Activated CD4-positive, alpha-beta T cell treated with anti-CD3 and anti-CD28 coated beads, Interleukin-2, amount 50 U/mL, for 16 hours (primary cell): ENCODE measurements at places on chromosomes 16 and 17.
A peak's percentile ranks its signal among the peaks of the same experiment; 100 is the strongest.

DNA sequence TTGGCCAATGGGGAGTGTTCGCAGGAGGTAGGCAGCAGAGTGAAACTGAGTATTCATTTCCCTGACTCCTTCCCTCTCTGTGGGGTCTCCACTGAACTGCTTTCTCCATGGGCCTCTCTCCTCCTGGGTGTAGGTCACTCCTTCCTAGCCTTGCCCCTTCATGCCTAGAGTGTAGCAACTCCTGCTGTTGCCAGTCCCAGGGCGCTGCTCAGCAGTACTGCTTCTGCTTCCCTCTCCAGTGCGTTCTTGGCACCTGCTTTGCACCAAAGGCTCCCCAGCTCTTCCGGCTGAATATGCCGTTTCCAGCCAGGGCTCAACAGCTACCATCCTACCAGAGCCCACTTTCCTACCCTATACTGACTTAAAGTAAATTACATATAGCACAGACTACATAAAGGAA, 92.2 kb downstream of the MAF start:
- no peak for DNase-seq

DNA sequence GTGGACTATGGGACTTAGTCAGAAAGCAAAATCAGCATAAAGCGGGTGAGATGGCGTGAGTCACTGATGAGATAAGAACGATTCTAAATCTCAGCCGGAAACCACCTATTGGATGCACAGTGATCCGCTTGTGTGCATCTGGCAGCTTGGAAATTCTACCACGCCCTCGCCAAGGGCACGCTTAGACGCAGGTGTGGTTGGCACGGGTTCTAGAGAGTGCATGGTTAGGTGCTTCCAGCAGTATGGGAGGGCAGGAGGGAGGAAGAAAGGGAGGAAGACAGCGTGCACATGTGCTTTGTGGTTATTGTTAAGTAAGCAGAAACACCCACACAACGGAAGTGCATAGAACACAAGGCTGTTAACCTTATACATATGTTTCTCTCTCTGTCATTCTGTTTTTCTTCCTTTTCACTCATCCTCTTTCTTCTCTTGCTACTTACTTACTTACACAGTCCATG, 374.0 kb upstream of the ASIC2 start:
- peak; percentile 63 for DNase-seq

DNA sequence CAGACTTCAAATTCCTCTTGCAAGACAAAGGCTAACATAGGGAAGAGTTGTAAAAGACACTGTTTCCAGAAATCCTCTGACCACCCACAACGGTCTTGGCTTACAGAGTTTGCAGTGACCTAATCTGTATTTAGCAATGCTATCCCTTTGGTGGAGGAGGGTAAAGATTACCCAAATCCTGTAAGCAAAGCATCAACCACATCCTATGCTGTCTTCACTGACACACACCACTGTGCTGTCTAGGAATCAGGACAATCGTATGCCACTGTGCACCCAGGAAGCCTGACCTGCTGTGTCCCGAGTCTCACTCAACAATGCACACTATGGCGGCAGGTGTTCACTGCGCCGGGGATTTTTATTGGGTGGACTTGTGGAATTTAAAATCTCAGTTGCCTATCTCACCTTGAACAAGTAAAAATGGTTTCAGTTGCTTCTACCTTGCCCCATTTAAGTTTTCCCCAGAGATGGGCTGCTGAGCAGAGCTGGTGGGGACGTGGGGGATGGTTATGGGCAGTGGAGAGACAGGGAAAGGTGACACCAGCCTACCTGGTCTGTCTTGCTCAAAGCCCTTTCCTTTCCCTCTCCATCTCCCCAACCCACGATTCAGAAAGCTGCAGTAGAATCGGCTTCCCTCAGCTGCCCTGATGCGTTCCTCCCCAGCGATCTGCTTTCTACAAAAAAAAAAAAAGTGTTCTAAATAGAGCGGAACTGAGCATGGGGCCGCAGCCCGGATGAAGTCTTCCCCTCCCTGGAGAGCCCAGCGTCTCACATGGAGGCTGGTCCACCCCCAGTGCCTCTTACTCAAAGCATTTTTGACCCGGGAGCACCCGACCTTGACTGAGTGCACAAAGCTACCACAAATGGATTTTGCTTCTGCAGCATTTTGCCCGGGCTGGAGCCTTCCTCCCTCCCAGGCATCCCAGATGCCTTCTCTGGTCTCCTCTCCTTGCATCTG, 271.5 kb downstream of the SOX9 start:
- no peak for DNase-seq

- no peak for DNase-seq
Measured at GRCh38 chr16:49362230-49362629, 11.4 kb upstream of the C16orf78 start.

GRCh38 chr16:12942861-12943260, 41.5 kb downstream of the SHISA9 start:
- no peak for DNase-seq

GRCh38 chr17:42908872-42909700, 8.5 kb downstream of the G6PC1 start:
- no peak for DNase-seq

DNA sequence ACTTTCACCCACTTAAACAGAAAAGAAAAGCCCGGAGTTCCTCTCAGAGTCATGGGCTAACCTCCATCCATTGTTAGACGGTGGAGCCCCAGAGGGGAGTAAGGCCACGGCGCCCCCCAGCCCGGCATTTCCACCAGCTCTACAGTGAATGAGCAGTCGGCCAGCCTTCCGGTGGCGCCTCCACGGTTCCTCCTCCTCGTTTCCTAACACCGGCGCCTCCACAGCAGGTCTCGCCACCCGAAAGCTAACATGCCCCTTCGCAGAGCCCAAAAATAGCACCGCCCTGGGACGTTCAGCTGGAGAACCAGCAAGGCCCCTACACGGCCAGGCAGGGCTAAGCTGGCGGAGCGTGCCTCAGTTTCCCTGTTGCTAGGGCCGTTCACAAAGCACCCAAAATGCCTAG, 858 bp downstream of the MMD start:
- DNase-seq, result peak; percentile 45

DNA sequence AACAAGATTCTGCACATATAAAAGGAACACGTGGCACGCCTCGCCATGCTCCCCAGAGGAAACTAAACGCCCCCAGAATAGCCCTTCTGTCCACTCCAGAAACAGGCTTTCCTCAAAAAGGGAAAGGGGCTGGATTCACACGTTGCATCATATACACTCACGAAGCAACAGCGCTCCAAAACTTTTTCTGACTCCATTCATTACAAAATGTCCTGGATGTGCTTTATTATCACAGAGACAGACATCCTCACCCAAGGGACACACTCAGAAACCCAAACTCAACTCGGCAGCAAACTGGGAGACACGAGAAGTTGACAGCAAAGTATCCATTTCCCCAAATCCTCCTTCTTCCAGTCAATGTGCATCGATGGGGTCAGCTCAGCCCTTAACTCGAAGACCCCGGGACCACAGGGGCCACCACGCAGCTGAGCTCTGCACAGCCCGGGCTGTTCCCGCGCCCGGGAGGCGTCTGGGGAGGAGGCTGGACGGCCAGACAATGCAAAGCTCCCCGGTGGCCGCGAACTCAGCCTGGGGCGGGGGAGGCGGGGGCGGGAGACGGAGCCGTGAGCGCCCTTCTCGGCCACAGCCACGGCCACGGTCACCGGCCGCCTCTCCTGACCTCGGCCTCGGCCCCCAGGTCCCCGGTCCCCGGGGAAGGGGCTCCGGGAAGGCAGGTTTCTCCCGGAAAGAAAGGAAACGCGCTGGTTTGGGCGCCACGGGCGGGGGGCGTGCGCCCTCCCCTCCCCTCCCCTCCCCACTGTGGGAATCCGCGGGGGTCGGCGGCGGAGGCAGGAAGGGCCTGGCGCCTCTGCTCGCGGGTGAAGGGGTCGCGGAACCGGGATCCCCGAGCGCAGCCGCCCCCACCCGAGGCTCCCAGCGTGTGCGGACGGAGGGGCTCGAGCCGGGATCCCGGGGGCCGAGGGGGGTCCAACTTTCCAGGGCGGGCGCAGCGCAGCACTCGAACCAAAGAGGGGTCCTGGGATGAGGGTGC, 1.2 kb downstream of the NXN start:
- DNase-seq, result no peak

DNA sequence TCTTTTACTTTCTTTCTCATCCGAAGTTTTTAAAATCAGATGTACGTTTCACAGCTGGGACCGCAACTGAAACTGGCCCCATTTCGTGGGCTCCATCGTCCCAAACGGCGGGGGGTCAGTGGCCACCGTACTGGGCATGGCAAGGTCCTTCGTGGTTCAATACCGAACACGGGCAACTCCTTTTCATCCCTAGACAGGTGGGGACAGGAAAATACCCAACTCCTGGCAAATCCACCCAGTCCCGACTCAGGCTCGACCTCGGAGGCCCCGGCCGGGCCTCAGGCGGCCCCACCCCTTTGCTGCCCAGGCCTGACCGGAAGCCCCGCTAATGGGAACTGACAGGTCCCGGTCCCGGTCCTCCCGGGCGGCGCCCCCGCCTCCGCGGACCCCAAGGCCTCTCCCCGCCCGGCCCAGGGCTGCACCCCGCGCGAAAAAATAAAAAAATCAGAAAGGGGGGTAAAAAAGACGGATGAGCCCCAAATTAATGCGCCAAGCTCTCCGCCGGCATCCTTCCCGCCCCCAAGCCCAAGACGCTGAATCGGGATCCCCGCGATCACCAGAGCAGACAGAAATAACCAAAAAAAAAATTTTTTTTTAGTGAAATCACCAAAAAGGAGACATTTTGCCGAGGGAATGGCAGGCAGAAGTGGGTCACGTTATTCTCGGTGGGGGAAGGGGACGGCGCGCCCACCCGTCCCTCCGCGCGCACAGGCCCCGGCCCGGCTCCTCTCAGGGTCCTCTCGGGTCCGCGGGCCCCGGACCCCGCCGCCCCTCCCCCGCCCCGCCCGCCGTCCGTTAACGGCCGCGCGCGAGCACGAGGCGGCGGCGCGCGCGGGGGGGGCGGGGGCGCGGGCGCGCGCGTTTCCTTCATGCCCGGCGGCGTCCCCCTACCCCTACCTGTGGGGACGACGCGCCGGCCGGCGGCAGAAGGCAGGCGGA, 562 bp downstream of the ZC3H7A start:
- DNase-seq, result no peak

GRCh38 chr17:65561452-65562205, at the start of gene AXIN2:
TSS of gene AXIN2 (minus strand) at chr17:65561648. CDS start at chr17:65558620, 3,028 bp downstream.
- DNase-seq, result peak; percentile 85

DNA sequence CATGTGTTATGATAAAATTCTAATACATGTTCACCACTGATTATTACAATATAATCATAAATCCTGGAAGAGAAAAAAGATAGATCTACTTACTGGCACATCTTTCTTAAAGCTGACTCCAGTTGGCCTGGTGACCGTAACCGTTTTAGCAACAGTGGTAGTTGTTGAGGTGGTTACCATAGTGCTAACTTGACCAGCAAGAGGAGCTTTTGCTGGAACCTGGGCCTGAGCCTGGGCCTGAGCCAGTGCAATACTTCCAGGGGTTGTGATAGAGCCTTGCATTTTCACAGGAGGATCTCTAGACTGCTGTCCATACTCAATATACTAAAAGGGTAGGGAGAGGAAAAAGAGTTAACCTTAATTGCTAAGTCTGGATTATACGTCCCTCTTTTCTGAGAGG, 36.2 kb downstream of the SETD6 start:
- no peak for DNase-seq

DNA sequence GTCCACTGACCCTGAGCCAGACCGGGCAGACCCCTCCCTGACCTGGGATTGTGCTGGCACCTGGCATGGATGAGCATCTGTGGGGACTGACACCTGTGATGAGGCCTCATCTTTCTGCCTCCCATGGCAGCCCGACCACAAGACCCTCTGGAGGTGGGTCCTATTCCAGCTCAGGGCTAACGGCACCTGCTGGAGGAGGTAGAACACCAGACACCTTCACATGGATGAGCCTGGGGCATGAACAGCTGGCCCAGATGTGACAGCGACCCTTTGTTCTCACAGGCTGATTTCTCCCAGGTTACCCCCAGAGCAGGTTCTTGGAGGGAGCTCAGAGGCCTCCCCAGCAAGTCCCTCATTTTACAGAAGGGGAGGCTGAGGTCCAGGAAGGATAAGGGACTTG, 46.4 kb upstream of the PIK3R6 start:
- DNase-seq, result no peak

GRCh38 chr17:9329251-9329921, 246.2 kb downstream of the STX8 start:
- DNase-seq, result no peak

GRCh38 chr17:59753522-59754467, 46.3 kb downstream of the VMP1 start:
- peak; percentile 89 for DNase-seq

GRCh38 chr17:70119983-70120382, 45.0 kb downstream of the KCNJ16 start:
- no peak for DNase-seq
